CD8-positive, alpha-beta memory T cell (primary cell): ENCODE measurements at places on chromosomes 11 and 22. TPM values are rescaled to one million over a fixed set of nuclear protein-coding genes. Genes with fewer than 3 reads are reported as not detected.

CSF2RB gene
- 0.13 TPM for total RNA-seq

KCNJ4 gene
- not detected for total RNA-seq

TRPM5 gene
- not detected for total RNA-seq

MN1 gene
- 0.13 TPM for total RNA-seq

DNA sequence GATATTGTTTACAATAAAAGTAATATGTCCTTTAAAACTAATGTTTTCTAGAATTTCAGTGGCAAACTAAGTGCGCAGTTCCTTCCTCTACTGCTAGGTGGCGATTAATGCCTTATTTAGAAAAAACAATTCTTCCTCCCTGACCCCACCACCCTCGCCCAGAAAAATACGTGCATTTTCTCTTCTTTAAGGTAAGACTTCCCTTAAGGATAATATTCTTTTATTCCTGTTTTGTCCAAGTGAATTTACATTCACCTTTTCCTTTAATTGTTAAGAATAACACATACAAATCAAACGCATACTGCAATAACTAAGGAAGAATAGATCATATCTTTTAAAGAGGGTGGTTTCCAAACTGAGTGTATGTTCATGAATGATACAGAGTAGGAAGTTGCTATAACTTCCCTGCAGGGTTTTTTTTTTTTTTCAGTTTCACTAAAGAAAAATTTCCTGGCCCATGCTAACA lies 17.0 kb upstream of the PSMA1 start:
- H3K36me3 ChIP-seq = no peaks in the 10 kb centered on the region
- H3K4me1 ChIP-seq = no peaks in the 10 kb centered on the region
- H3K27ac ChIP-seq = no peak overlapping the region
- peak overlapping the region; percentile 51 for H3K4me3 ChIP-seq
- H3K27me3 ChIP-seq = no peaks in the 10 kb centered on the region

- no peaks in the 10 kb centered on the region for H3K27me3 ChIP-seq
- no peak overlapping the region for H3K27ac ChIP-seq
- H3K36me3 ChIP-seq = no peaks in the 10 kb centered on the region
- no peak overlapping the region for H3K4me3 ChIP-seq
- DNase-seq = no peak
- H3K4me1 ChIP-seq = no peaks in the 10 kb centered on the region
Observed at GRCh38 chr11:76173663-76174062, 32.6 kb downstream of the WNT11 start.

- DNase-seq = no peak
- no peaks in the 10 kb centered on the region for H3K4me1 ChIP-seq
- H3K4me3 ChIP-seq = no peak overlapping the region
- peaks cover 8% of the 10 kb centered on the region for H3K27me3 ChIP-seq
- H3K36me3 ChIP-seq = no peaks in the 10 kb centered on the region
Observed at GRCh38 chr22:28608546-28608945, 71.1 kb downstream of the TTC28 start.
